Putamen (tissue), 1 donor: ENCODE measurements at places on chromosomes 13 and 19.

DNA sequence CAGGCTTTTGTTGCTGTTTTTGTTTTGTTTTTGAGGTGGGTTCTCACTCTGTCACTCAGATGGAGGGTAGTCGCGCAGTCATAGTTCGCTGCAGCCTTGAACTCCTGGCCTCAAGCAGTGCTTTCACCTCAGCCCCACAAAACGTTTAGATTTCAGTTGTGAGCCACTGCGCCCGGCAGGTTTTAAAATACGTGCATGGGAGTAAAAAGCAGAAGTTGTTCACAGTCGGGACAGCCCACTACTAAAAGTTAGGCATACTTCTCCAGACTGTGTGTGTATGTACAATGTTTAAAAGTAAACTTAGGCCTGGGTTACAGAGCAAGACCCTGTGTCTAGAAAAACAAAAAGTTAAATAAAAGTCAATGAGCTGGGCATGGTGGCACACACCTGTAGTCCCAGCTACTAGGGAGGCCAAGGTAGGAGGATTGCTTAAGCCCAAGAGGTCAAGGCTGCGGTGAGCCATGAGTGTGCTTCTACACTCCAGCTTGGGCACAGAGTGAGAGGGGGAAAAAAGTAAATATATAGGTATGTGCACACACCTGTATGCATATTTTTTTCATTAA lies 6.1 kb downstream of the SAFB start:
- no peak for DNase-seq

DNA sequence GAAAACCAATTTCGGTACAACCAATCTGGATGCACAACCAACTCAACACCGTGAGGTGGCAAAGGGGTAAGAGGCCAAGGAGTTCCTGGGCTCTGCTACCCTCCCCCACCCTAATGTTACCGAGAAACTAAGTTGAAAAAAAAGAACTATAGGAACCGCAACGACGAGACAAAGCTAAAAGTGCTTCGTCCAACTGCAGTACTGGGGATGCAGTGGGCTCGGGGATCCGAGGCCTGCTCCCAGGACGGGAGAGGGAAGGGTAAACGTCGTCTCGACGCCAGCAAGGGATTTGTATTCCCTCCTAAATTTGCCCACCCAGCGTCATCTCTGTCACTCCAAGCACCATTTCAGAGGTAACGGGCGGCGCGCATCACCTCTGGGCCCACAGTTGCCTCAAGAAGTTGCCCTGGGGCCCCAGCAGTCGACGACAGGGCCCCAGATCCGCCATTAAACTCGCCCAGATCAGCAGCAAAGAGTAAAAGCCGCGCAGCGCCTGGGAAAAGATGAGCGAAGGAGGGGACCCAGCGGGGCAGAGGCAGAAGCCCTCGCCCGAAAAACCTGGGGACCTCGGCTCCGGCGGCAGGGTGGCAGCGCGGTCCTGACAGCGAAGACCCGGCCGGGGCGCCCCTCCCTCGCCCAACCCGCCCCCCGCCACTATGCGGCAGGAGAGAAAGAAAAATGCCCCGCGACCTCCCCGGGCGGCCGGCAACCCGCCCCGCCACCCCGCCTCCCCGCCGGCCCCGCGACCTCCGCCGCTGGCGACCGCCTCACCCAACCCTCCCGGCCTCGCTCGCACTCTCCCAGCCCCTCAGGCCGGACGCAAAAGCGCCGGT lies 752 bp downstream of the ZMYM5 start:
- DNase-seq = peak; percentile 31

DNA sequence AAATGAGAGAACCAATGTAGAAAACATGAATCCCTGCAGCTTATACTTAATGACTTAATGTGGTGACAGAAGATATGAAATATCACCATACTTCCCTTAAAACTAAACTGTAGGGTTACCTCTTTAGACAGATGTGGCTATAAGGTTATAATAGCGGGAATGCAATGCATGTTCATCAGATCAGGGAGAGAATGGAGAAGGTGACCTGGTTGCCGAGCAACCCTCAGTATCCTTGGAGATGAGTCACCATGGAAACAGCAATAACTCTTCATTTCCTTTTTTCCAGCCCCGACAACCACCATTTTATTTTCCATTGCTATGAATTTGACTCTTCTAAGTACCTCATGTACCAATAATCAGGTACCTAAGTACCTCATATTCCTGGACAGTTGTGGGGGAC lies 28.0 kb upstream of the ZNF835 start:
- no peak for DNase-seq

- DNase-seq = no peak
These were observed 2.0 kb downstream of the NPAS1 start for GRCh38 chr19:47021536-47022139.

DNA sequence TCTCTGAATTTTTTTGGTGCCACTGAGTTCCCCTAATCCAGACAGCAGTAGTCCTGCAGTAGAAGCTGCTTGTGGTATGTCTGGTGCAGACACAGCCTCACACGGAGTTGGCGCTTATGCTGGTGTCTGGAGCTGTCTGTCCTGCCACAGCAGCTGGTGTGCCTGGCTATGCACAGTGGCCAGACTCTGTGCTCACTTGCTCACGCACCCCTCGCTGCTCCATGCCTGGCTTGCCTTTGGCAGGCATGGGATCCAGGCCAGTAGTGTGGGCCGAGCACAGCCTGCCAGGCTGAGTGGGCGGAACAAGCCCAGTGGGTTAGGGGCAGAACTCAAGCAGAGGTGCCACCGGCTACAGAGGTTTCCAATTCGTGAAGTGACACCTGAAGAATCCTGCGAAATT lies 845.9 kb upstream of the PCDH9 start:
- no peak for DNase-seq

GRCh38 chr13:23778002-23778652 lies 111.1 kb downstream of the MIPEP start:
- no peak for DNase-seq

DNA sequence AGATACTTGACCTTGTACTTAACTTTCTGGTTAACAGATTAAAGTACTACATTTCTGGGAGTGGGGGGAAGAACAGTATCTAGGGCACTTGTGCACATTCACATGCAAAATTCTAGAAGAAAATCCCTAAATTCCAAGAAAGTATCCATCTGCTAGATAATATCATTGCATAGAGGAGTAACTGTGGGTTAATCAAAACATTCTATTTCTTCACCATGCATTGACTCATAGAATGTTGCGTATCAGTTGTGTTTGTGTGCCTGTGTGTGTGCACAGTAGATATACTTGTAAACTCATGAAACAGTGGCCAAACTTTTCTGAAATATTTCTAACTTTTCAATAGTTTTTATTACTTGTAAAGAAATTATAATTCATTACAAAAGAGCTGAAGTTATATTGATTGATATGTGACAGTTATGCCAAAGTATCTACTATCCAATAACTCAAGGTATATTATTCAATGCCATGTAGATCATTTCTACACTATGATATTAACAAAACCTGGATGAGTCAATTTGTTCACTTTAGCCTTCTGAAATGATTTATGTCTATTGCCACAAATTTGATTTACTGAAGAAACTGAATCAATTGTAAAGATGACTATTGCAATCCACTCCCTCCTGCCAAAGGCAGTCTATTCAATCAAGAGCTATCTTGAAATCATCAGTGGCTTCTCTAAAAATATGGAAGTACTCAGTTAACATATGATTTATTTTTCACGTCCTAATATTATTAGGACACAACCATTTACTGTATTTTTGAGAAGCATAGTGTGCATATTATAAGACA lies 756.7 kb upstream of the ARGLU1 start:
- DNase-seq = no peak

- no peak for DNase-seq
These were observed 16.2 kb downstream of the PKN1 start for GRCh38 chr19:14449321-14449720.

DNA sequence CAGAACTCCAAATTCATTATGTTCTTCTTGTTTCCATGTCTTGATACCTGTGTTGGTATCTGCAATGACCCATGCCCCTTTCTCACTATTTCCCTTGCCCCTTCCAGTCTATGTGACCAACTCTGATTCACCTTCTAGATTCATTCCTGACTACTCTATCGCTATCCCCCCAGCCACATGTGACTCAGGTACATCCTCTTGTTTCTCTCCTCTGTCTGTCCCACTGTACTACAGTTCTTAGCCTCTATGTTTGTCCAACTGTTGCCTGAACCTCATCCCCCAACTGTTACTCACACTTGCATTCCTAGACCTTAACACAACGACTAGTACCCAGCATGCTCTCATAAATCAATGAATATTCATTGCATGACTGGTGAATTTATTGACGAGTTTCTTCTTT lies 10.0 kb upstream of the FLT3 start:
- DNase-seq = no peak
